Smooth muscle cell of bladder (primary cell): ENCODE measurements at places on chromosomes 7 and 10. TPM values are rescaled to one million over a fixed set of nuclear protein-coding genes. Genes with fewer than 3 reads are reported as not detected.

The CPEB3 gene
- 0.43 and 0.55 TPM in 2 replicates for total RNA-seq

The TRIM4 gene
- total RNA-seq = 24.5 and 34.3 TPM in 2 replicates

The GIMAP2 gene
- total RNA-seq = 0.55 and 1.1 TPM in 2 replicates

The SKIDA1 gene
- total RNA-seq = 0.28 TPM in 2 replicates

The CHST15 gene
- 1.00 and 1.4 TPM in 2 replicates for total RNA-seq

The SLC16A9 gene
- total RNA-seq = 0.14 and 0.55 TPM in 2 replicates

The PLAU gene
- total RNA-seq = 36.7 and 143 TPM in 2 replicates

The ATAD1 gene
- 31.0 and 32.0 TPM in 2 replicates for total RNA-seq
